Aorta (tissue), 5 donors: ENCODE measurements at places on chromosomes 5 and 9. TPM values are rescaled to one million over a fixed set of nuclear protein-coding genes. Genes with fewer than 3 reads are reported as not detected.

DNA sequence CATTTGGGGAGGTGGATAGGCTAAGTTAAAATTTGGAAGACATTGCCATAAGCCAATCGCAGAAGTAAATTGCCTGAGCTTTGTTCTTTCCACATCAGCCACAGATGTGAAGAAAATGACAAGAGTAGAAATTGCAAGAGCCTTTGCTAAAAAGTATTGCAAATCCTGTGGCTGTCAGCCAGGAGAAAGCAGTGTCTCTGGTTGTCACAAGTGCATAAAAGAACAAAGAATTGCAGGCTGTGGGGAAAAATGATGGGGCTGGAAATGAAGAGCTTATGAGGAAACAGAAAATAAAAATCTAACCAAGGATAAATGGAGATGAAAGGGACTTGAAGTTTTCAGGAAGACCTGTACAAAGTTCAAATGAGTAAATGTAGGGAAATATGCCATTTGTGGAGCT is 344.8 kb downstream of the CSNK1G3 start:
- DNase-seq = no peak

Gene FST
- polyA plus RNA-seq = 7.5 TPM

Gene NELFB
- polyA plus RNA-seq = 47.9 TPM

DNA sequence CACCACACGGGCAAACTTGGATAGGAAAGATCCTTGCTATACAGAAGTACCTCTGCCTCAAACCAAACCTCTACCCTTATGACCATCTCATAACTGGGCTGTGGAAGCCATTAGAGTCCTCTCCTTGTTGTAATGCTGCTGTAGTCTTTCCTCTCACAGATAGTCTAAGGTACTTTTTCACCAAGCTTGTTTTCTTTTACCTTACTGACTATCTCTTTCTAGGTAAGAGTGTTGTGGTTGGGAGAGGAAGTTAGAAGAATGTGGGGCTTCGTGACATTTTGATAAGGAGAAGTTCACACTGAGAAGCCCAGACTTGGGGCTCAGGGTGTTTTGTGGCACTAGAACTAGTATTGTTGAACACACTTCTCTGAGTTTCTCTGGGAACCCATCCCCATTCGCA is 8.9 kb downstream of the CFAP95 start:
- DNase-seq = no peak

Gene GARIN3
- not detected for polyA plus RNA-seq

GRCh38 chr5:60485361-60485760 is 214.6 kb downstream of the DEPDC1B start:
- DNase-seq = no peak

Gene CD74
- 361 TPM for polyA plus RNA-seq

DNA sequence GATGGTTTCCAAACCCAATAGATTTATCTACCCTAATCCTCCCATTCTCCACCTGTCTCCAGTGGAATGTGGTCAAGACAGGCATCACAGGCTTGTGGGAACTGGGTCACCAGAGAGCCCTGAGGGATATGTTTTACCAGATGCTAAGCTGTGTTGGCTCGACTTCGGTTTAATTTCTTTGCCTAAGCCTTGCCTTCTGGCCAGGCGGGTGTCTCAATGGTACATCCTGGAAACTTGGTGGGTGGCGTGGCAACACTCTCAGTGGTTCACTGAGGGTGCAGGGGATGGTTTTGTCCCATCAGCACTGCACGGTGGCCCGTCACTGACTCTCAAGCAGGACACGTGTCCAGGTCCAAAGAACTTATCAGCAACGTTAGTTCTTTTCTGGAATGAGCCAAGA is 192.2 kb downstream of the TENT4A start:
- no peak for DNase-seq

Gene ENTREP1
- polyA plus RNA-seq = 0.25 TPM

Gene ZDHHC12
- 30.9 TPM for polyA plus RNA-seq

DNA sequence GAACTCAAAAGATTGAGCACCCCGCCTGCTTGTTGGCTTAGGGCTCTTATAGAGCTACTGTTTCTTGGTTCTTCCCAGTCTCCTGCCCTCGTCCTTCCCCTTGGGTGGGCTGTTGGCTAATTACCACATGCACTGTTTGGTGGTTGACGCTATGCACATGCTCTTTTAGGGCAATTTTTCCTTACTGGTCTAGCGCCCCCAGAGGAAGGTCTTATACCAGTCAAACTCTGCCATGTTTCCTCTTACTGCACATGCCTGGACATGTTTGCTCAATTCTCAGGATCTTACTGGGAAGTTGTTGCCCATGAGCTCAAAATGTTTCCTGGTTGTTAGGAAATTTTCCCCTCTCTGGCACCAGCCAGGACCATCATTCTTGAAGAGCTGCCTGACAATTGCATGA is 101.9 kb downstream of the SLC28A3 start:
- DNase-seq = no peak
